ENCODE measurements at places on chromosomes 13 and 19.
A peak's percentile ranks its signal among the peaks of the same experiment; 100 is the strongest.

DNA sequence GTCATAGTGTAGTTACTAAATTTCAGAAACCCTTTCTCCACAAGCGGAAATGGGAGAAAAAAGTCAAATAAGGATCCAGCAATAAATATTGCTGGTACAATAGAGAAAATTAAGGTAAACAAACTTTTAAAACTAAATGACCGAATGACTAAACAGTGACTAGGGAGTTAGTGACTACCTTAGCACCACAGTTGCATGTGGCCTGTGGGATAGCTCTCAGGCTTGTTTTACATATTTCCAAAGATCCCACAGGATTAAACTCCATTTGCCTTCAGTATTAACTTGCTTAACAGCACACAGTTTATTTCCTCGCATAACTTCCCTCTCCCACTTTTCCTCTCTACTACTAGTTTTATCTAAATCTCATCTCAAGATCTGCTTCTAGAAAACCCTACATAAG lies 824.3 kb upstream of the KLHL1 start:
- no peak for DNase-seq

GRCh38 chr19:50837300-50837699 lies 3.9 kb upstream of the KLK15 start:
- no peak for DNase-seq

GRCh38 chr19:19468424-19469050 lies 46.8 kb downstream of the TSSK6 start:
- no peak for DNase-seq

DNA sequence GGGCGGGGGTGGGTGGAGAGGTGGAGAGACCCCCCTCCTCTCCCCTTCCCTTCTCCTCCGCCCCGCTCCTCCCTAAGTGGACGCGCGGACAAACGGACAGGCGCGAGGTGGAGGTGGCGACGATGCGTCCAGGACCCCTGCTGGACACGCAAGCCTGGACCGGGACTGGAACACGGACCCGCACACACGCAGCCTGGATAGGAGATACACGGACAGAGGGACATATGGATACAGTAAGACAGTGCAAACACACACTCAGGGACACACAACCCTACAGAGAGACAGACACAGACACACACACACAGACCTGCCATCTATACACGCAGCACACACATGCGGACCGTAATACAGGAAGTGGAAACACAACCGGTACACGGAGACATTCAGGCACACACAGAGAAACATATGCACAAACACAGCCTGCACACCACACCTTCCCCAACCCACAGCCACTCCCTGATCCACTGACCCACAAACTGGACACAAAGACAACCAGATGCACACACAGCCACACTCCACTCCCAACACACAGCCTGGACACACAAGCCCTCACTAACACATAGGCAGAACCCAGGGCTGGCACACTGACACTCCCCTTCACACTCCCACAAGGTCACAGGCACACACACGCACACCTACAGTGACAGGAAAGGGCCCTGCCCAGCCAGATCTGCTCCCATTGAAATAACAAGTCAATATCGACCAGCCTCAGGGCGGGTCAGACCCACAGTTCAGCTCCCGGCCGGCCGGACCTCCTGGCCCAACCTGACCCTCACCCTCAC lies 696 bp upstream of the ERFL start:
- DNase-seq: peak; percentile 57

GRCh38 chr19:31658993-31659896 lies 310.0 kb upstream of the TSHZ3 start:
- no peak for DNase-seq

DNA sequence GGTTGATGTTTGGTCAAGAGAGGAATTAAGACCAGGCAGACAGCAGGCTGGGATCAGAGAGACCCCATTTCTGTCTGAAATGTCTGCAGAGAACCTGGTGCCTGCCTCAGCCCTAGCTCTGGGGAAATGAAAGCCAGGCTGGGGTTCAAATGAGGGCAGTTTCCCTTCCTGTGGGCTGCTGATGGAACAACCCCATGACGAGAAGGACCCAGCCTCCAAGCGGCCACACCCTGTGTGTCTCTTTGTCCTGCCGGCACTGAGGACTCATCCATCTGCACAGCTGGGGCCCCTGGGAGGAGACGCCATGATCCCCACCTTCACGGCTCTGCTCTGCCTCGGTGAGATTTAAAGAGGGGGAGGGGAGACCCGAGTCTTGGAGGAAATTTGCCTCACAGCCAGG lies at the start of gene LILRB4:
Gene LILRB4, plus strand, starts transcription at position 256 of the 400 bp plus-strand sequence. Its CDS starts 49 bp downstream, at position 305.
- DNase-seq: no peak

DNA sequence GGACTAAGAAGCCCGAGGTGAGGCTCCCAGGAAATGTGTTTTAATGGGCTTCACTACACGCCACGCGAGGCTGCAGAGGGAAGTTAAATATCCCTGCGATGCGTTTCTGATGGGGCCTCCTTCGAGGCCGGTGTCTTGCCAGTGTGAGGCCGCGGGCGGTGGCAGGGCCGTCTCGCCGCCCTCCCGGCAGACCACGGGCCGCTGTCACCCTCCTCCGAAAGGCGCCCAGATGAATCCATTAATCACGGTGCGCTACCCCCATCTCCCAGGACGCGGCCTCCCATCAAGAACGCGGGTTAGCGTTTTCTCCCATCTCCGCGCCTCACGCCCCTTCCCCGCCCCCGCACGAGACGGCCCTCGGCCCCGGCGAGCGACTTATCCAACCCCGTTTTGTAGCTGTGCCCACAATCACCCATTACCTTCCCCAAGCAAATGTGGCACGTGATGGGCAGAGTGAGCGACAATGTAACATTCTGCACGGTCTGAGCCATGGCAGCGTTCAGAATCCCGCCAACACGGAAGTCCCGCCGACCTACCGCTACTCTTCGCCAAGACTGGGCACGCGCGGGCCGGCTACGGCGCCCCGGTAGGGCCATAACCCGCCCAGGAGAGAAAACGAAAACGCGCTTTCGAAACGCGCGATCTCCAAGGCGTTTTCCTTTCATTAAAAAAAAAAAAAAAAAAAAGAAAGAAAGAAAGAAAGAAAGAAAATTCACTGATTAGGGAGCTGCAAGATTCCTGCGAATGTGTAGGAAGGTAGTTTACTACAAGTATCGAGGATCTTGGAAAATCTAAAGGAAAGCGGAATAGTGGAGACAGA lies at the start of gene OBI1:
Gene OBI1, minus strand, starts transcription at position 526 of the 820 bp plus-strand sequence. Its CDS starts 35 bp downstream, at position 491.
- peak; percentile 93 for DNase-seq

DNA sequence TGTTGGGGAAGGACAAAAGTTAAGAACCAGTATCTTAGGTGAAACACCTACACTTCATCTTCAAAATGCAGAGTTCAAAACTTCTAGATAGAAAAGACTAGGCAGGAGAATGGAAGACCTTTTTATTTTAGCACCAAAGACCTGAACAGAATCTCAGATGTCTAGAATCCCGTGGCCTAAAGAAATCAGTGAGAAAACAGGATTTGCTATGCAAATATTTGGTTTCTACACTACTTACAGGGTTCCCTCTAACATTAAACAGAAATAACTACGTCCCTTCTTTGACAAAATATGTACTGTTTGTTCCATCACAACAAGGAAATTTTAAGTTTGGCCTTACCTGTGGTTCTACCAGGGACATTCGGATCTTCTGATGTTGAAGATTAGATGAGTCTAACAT lies 21.5 kb downstream of the DIS3 start:
- DNase-seq: no peak

DNA sequence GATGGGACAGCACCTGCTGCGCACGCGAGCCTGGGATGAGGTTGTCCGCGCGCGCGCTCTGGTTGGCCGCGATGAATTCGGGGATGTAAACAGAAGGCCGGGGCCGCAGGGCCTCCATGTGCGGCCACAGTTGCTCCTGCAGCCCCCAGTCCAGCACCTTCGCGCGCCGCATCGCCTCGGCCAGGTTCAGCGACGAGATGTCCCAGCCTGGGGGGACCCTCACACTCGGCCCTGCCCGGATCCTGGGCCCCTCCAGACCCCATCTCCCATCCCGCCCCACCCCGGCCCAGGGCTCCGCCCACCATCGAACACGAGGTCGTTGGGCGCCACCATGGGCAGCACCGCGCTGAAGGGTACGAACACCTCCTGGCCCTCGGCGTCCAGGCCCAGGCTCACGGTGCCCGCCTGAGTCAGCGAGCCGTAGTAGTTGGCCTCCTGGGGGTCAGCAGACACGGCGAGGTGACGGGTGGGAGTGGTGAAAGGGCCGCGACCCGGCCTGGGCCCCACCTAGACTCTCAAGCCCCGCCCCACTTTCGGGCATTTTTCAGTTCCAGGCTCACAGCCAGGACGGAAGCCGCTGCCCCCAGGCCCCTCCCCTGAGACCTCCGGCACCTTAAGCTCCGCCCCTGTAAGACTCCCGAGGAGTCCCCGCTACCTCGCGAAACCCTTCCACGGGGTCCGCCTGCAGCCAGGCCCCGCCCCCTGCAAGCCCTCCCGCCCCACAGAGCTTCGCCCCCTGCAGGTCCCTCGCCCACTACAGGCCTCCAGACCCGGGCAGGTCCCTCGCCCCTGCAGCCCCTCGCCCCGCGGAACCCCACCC lies 1.1 kb downstream of the ISYNA1 start:
- DNase-seq: peak; percentile 91

DNA sequence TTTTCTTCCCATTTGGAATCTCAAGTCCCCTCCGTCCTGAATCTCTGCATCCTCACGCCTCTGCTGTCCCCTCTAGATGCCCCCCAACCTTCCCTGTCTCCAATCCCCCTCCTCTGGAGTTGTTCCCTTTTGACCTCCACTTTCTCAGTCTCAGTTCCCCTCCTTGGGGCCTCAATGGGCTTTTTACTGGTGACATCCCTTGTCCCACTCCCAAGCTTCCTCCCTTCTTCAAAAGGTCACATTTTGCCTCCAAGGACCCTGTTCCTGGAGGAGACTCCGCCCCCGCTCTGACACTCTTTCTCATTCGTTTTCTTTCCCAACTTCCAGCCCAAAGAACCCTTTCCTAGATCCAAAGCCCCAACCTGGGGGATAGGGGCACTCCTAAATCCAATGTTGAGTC lies 1.0 kb downstream of the AP2S1 start:
- no peak for DNase-seq

- DNase-seq: no peak
These were observed 14.9 kb downstream of the RFC3 start for GRCh38 chr13:33832872-33833271.

DNA sequence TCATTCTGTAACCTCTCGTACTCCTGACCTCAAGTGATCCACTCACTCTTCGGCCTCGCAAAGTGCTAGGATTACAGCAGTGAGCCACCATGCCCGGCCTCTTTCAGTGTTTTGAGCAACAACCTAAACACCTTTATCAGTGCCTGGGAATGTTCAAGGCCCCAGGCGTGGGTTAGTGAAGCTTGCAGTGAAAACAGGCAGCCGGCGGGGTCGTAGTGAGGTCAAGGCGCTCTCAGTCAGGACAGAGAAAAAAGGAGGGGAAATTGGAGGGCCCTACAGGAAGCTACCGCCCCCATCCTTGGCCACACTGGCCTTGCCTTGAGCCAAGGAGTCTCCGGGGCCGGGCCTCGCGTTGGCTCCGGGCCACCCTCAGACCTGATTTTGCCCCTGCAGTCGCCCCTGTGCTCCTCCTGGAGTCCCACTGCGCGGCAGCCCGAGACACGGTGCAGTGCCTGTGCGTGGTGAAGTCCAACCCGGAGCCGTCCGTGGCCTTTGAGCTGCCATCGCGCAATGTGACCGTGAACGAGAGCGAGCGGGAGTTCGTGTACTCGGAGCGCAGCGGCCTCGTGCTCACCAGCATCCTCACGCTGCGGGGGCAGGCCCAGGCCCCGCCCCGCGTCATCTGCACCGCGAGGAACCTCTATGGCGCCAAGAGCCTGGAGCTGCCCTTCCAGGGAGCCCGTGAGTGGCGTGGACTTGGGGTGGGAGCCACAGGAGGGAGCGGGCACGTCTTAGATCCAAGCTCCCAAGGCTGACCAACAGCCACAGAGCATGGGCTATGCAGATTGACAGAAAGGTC lies 17.7 kb downstream of the MAG start:
- DNase-seq: no peak

DNA sequence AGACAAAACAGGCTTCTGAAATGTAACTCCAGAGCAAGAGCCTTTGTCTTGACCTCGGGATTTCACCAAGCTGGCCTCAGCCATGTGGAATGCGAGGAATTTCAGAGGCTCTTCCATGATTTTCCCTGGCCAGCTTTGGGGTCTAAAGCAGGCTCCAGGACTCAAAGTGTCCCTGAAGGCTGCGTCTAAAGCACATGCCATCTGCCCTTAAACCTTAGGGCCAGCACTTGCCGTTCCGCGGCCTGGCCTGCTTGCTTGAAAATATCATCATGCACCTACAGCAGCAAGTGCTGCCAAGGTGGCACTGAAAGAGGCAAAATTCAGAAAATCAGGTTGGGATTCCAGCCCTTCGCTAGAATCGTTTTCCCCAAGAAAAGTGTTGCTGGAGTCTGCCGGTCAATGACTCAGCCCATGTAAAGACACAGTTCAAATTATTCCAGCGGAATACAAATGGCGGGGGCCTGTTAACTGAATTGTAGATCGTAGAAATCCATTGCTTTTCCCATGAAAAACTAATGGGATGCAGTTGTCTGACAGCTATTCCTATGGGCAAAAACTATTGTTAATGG lies 105.7 kb upstream of the RAP2A start:
- DNase-seq: no peak

- DNase-seq: no peak
These were observed 22.3 kb downstream of the ZSWIM9 start for GRCh38 chr19:48192750-48193149.

DNA sequence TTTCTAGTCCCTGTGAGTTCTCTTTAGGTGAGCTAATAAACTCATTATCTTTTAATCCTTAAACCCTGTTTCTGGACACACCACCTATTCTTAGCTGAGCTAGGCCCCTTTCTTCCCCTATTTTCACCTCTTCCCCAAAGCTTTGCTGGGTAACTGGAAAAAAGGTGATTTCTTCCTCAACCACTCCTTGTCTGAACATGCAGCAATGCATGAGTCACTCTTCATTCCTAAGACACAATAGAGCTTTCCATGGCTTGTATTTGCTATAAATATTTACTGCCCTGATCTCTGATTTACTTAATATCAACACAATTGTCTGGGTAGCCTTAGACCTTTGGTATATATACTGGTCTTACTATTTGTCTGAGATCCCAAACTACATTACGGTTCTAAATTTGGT lies 370.9 kb downstream of the KLF5 start:
- no peak for DNase-seq

GRCh38 chr19:21877976-21878375 lies 42.0 kb upstream of the ZNF43 start:
- no peak for DNase-seq

- no peak for DNase-seq
These were observed 10.0 kb upstream of the OR10H2 start for GRCh38 chr19:15717809-15718208.

- no peak for DNase-seq
These were observed 58.3 kb upstream of the MEDAG start for GRCh38 chr13:30847650-30848307.

GRCh38 chr13:98207416-98207815 lies 30.3 kb upstream of the RNF113B start:
- no peak for DNase-seq

DNA sequence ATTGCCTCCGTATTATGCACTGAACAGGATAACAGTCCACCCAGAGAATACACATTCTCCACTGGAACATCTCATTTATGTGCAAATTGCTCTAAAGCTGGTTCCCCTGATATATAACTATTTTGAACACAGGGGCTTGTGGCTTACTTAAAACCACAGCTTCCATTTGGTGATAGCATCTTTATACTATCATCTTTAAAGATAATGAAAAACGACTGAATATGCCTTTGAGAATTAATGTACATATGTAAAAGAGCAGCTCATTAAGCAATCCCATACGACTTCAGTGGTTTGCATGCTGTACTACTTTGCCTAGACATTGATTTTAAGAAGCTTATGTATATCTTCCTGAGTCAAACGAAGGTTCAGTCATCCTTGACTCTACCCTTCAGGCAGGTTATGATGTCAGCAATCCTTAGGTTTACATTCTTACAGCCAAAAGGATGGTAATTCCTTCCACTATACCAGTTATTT lies 40.8 kb downstream of the BRD4 start:
- DNase-seq: no peak

GRCh38 chr19:28341810-28342350 lies 871.1 kb downstream of the UQCRFS1 start:
- DNase-seq: no peak

All from activated CD8-positive, alpha-beta T cell treated with anti-CD3 and anti-CD28 coated beads, Interleukin-2, amount 10 ng/mL, durations not matched to agents 7 days and 5 days (primary cell).